Muscle of back (tissue), 13 donors: ENCODE measurements at places on chromosomes 2 and 18.
A peak's percentile ranks its signal among the peaks of the same experiment; 100 is the strongest.

GRCh38 chr2:88350331-88351248, 101.9 kb downstream of the FOXI3 start:
- DNase-seq: peak; percentile 29

- DNase-seq: no peak
Measured at GRCh38 chr2:241041589-241042158, 43.3 kb downstream of the SNED1 start.

DNA sequence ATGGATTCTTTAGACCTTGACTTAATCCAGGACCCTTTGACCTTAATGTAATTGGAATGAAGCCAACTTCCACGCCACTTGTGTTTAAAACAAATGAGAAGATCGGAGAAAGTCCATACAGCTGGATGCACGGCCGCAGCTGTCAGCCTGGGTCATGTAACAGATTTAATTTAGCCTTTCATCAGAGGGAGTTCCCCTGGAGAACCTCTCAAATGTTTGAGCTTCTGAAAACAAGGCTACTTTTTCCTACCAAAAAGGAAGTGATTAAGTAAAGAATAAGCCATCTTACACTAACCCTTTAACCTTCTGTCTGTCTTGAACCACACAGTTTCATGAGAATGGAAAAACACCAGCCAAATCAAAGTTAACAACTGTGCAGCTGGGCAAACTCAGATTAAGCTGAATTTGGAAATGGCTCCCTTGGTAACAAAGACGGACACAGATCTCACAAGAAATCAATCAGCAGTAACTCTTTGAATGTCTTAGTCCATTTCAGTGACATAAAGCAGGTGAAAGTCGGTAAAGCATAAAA, 103.6 kb downstream of the DOCK10 start:
- DNase-seq: peak; percentile 59

- DNase-seq: peak; percentile 63
Measured at GRCh38 chr2:85811180-85812093, 57.6 kb downstream of the ATOH8 start.

DNA sequence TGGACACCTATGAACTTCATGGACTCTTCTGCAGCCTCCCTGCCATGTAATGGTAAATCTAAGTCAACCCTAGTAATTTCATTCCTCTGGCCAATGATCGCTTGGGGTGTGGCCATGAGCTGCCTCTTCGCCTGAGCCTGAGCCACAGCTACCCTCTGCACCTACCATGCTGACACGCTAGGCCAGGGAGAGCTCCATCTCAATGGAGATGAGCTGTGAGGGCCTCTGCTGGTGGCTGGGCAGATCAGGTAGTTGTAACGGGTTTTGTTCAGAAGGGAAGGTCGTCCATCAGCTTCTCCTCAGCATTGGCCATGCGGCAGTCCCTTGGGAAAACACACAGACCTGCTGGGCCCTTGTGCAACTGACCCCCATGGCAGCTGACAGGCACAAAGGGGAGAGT, 24.4 kb downstream of the MPHOSPH10 start:
- DNase-seq: no peak

- DNase-seq: no peak
Measured at GRCh38 chr18:54888933-54889332, 60.7 kb downstream of the RAB27B start.

GRCh38 chr18:5974696-5975095, 79.4 kb upstream of the TMEM200C start:
- DNase-seq: no peak

DNA sequence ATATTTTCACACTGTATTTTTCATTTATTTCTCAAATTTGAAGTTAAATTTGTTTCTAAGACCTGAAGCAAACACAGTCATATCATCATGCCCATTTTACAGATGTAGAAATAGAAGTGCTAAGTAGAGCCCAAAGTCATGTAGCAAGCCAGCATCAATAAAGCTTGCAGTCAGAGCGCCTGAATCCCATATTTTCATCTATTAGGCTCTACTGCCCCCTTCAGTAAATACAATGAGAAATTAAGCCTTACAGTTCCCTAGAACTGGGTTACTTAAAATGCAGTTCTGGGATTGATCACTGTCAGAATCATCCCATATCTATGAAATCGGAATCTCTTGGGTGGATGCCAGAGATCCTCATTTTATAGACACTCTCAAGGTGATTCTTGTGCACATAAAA, 419.9 kb downstream of the TGIF1 start:
- DNase-seq: peak; percentile 32

- no peak for DNase-seq
Measured at GRCh38 chr18:8548186-8548585, 61.1 kb upstream of the RAB12 start.

DNA sequence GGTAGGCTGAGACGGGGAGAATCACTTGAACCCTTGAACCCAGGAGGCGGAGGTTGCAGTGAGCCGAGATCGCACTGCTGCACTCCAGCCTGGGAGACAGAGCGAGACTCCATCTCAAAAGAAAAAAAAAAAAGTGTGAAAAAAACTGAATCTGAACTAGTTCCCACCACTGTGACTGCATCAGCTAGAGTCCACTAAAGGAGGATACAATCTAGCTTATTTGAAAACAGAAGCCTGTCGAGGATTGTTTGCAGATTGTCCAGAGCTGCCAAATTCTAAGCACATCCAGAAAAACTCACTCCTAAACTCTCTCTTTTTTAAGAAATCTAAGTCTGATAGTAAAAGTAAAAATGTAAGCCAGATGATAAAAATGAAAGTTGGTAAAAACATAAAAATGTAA, 10.6 kb downstream of the GFPT1 start:
- DNase-seq: peak; percentile 27

- no peak for DNase-seq
Measured at GRCh38 chr18:76923485-76924085, 101.2 kb downstream of the ZNF236 start.

GRCh38 chr2:191959209-191959608, 112.3 kb upstream of the CAVIN2 start:
- no peak for DNase-seq

- no peak for DNase-seq
Measured at GRCh38 chr2:222738809-222739208, 67.4 kb downstream of the MOGAT1 start.

DNA sequence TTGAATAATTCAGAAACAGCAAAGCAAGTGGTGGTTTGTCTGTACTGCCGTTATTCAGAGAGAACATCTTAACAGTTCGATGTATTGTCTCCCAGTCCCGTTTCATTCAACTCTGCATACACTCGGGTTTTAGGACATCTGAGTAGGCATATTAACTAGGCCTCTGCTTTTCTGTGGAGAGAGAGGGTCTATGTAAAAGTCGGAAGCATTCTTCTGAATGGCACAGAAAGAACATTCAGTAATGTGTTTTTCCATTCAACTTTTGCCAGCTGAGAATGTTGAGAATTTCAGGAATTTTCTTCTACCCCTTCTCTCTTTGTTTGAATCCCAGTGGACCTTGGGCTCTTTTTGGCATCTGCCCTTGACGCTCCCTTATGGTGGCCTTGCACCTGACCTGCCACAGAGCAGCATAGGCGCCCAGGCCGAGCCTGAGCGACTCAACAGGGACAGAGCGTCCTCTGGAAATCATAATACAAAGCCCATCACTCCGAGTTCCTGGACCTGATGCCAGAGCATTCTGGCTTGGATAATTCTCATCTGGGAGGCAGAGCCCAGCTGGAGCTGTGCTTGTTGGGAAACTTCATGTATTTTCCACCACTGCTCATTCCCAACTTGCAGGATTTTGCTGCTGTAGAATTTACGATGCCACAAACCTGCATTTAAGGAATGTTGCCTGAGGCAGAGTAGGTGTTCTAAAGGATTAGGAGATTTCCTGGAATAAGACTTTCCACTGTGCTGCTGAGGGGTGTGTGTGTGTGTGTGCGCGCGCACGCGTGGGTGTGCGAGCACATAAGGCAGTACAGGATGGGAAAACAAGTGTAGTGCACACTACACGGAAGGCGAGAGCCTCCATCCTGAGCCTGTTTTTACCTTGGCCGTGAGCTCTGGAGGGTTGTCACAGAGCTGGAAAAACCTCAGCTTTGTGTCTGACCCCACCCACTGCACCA, 77.2 kb upstream of the TXNDC2 start:
- peak; percentile 71 for DNase-seq

- DNase-seq: no peak
Measured at GRCh38 chr18:58451972-58452334, 176.9 kb downstream of the ALPK2 start.

- DNase-seq: no peak
Measured at GRCh38 chr2:17083902-17084301, 418.3 kb upstream of the CYRIA start.

DNA sequence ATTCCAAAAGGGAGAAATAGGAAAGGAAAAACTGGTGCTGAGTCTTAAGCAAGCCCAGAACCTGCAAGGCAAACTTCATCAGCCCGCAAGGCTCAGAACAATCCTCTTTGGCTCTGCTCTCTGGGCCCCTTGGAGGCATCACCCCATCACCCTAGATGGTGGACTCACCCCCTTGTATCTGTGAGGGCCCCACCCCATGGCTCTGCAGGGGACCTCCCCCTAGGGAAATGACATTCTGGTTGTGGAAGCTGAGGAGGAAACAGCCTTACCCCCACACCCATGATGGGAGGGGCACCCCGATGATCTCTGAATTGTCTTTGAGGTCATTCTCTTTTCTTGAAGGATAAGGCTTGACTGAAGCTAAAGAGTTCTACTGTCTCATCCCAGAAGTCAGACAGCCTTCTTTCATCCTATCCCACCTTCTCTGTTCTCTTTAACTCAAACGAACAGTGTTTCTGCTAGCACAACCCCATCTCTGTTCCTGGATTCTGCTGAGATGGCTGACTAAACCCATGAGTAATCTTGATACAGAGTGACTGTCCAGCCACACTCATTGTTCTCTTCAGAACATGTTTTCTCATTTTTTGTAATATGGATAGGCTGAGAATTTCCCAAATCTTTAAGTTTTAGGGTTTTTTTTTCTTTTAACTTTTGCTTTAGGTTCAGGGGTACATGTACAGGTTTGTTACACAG, 492.1 kb upstream of the MYT1L start:
- DNase-seq: no peak

GRCh38 chr2:1309507-1309906, 103.8 kb upstream of the TPO start:
- DNase-seq: no peak

GRCh38 chr2:205937211-205937610, 148.8 kb downstream of the INO80D start:
- no peak for DNase-seq

GRCh38 chr18:50429207-50429948, 54.5 kb downstream of the SKA1 start:
- peak; percentile 19 for DNase-seq

DNA sequence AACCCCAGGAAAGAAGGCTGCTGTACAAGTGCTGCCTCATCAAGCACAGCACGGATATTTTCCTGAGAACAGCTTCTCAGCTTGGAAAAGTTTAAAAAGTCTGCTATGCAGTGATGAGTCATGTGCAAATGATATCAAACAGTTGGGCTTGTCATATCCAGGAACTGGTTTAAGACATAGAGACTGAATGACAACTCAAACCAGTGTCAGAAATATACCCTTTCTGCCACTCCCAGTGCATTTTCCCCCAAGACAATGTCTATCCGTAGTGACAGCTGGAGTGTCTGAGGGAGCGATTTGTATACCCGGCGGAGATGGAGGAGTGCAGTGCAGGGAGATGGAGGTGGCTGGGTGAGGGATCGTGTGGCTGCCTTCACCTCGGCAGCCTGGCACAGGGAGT, 28.2 kb downstream of the SOX11 start:
- DNase-seq: no peak

GRCh38 chr2:10283106-10284062, 19.3 kb upstream of the HPCAL1 start:
- no peak for DNase-seq

- no peak for DNase-seq
Measured at GRCh38 chr18:41858761-41859555, 96.1 kb upstream of the PIK3C3 start.

GRCh38 chr2:232748038-232748437, 28.3 kb downstream of the KCNJ13 start:
- DNase-seq: no peak

DNA sequence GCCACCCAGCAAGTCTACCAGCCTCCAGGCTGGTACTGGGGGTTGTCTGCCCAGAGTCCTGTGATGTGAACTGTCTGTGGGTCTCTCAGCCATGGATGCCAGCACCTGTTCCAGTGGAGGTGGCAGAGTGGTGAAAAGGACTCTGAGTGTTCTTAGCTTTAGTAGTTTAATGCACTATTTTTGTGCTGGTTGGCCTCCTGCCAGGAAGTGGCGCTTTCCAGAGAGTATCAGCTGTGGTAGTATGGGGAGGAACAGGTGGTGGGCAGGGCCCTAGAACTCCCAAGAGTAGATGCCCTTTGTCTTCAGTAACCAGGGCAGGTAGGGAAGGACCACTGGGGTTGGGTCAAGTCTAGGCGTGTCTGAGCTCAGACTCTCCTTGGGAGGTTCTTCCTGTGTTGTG, 356.7 kb downstream of the STK39 start:
- no peak for DNase-seq

GRCh38 chr2:40625849-40626248, 174.0 kb upstream of the SLC8A1 start:
- peak; percentile 37 for DNase-seq

DNA sequence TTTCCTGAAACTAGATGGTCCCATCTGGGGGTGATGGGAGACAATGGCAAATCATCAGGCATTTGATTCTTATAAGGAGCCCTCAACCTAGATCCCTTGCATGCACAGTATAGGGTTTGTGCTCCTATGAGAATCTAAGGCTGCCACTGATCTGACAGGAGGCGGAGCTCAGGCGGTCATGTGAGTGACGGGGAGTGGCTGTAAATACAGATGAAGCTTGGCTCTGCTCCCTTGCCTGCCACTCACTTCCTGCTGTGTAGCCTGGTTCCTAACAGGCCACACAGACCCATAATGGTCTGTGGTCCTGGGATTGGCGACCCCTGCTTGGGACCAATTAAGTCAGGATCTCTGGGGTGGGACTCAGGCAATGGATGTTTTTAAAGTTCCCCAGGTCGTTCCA, 293.4 kb downstream of the ZNF521 start:
- DNase-seq: no peak

- DNase-seq: peak; percentile 29
Measured at GRCh38 chr2:152171718-152172117, 3.8 kb downstream of the STAM2 start.

- no peak for DNase-seq
Measured at GRCh38 chr2:120510751-120511395, 164.9 kb downstream of the INHBB start.

- no peak for DNase-seq
Measured at GRCh38 chr2:120981443-120981842, 245.8 kb downstream of the GLI2 start.

DNA sequence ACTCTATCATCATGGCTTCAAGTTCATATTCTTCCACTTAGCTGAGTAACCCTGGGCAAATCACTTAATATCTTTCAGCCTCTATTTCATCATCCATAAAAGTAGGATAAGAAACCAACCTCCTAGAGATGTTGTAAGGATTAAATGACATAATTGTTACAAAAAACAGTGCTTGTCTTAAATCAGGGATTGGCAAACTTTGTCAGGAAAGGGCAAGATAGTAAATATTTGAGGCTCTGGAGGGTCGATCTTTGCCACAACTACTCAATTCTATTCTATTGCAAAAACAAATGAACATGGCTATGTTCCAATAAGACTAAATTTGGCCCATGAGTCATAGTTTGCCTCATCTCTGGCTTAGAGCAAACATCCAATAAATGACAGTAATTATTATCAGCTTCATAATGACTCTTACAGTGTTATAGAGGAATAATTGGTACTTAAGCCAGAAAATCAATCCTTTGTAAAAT, 184.7 kb downstream of the SATB2 start:
- DNase-seq: peak; percentile 0
